ENCODE measurements at places on chromosomes 3 and 15.

GRCh38 chr3:136547293-136547692, 204.9 kb downstream of the STAG1 start:
- no peak for DNase-seq

DNA sequence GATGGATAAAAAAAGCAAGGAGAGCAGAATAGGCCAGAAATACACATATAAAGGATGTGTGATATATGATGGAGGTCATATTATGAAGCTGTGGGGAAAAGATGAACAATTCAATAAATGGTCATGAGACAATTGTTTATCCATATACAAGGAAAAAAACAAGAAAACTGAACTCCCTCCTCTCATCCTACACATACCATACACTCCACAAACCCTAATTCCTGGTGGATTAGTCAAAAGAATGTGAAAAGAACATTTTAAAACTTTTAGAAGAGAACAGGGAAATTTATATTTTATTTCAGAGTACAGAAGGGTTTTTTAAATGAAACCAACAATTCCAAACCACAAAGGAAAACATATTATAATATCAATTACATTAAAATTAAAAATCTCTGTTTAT, 34.5 kb upstream of the NR2E3 start:
- no peak for DNase-seq

DNA sequence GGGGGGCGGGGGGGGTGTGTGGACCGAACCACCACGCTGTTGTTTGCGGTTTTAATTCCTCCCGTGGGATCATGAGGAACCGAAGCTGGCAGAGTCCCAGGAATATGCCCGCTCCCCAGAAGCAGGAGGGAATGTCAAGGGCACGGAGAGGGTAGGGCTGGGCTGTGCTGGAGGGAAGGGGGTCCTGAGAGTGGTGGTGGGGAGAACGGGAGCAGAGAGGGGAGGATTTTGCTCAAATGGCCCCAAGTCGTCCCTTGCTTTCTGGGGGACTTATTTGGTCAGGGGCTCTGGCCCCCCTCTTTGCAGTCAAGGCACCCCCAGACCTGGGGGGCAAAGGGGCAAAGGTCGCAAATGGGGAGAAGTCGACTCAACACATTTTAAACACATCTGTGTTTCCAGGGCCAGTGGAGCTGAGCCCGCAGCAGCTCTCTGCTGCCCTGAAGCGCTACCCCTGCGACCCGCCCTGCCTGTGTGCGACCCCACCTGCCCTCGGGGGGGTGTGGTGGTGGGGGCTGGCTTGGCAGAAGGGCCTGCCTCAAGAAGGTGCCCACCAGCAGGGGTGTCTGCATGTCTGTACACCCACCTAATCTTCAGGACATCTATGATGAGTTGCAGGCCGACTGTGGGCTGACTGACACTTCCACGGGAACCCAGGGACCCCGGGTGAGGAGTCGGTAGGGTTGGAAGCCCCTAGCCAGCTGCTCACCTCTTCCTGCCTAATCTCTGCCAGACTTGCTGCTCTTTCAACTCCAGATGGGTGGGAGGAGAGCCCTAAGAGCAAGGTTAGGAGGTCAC, 602 bp upstream of the ATP2B2 start:
- DNase-seq, result no peak

GRCh38 chr15:28132524-28133275, 33.6 kb upstream of the OCA2 start:
- no peak for DNase-seq

- no peak for DNase-seq
Observed at GRCh38 chr3:131702146-131702545, 199.4 kb upstream of the MRPL3 start.

DNA sequence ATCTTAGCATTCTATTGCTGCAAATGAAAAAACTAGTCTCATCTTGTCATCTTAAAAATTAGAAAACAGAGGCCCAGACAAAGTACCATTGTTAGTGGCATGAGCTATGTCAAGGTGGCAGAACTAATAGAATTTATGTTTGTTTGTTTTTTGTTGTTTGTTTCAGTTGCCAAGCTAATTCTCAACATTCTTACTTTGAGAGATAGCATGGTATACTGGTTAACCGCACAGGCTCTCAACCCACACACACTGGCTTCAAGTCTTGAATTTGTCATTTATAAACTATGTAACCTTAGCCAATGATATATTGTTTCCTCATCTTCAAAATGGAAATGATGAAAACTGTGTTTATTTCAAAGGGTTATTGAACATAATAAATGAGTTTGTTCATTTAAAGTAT, 367.6 kb upstream of the PLSCR5 start:
- no peak for DNase-seq

GRCh38 chr15:34084086-34084485, 17.6 kb downstream of the EMC7 start:
- no peak for DNase-seq

- DNase-seq, result no peak
Observed at GRCh38 chr3:55965776-55966175, 478.7 kb upstream of the WNT5A start.

DNA sequence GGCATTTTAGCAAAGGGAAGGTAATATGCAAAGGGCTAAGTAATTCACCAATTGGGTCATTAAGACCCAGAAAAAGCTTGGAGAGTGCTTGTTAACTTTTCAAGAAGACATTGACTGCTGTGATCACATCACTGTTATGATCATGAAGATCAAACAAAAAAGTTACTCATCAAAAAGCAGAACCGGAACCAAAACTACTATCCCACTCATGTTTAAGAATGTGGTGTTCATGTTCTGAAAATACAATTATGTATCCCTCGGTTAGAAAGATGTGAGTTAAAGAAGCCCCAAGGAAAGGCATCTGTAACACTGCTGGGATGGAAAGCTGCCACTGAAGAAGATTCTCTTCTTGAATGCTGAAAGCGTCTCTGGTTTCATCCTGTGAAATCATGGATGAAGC, 32.6 kb downstream of the BBX start:
- DNase-seq, result no peak

- peak; percentile 67 for DNase-seq
Observed at GRCh38 chr3:80696280-80696679, 928.5 kb upstream of the ROBO1 start.

GRCh38 chr3:50806806-50807205, 132.1 kb downstream of the DOCK3 start:
- no peak for DNase-seq

DNA sequence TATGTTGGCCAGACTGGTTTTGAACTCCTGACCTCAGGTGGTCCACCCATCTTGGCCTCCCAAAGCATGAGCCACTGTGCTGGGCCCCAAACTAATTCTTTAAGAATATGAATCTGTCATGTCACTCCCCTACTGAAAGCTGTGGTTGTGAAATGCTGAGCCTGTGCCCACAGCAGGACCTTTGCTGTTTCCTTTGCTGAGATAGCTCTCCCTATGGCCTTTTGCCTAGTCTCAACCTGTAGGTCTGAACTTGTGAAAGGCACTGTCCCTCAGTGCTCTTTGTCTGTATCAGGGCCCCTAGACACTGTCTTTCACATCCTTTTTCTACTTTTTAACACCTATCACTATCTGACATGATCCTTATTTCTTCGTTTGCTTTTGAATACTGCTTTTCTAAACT, 62.7 kb upstream of the CCR4 start:
- no peak for DNase-seq

DNA sequence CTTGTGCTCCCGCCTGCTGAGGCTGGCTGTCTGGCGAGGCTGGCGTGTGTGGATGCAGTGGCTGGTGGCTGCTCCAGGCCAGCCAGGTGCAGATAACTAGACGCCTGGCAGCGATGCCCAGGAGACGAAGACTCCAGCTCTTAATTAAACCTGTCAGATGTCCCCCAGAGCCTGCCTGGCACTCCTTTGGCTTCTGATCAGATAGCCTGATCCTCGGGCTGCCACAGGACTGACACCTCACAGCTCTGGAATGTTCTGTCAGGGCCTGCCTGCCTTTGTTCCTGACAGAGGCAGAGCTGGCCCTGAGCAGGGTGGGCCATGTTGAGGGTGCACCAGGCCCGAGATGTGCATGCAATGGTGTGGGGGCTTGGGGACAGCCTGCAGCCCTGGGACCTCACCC, 36.5 kb downstream of the PLXNA1 start:
- DNase-seq, result no peak

DNA sequence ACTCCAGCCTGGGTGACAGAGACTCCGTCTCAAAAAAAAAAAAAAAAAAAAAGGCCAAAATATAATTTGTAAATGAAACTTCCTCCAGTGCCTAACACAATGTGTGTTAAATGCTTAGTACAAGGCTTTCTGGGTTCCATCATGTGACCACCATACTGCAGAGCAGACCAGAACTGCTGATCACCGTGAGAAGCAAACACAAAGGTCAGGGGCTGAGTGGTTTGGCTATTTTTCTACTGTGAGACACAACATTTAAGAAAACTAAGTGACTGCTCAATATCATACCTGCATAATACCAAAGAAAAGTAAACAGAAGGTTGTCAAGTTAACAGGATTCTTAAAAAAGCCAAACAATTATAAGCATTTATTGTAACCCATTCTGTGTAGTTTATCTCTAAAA, 13.2 kb downstream of the ABCC5 start:
- no peak for DNase-seq

- DNase-seq, result no peak
Observed at GRCh38 chr3:123139522-123139921, 62.2 kb upstream of the SEC22A start.

Data from NCI-H510A (cell line).